ENCODE measurements at places on chromosomes 5 and 9.

- no peak for DNase-seq
These were observed 143.4 kb downstream of the CDH12 start for GRCh38 chr5:22709743-22710142.

GRCh38 chr9:109206670-109207069, 39.6 kb upstream of the FRRS1L start:
- DNase-seq = no peak

- no peak for DNase-seq
These were observed 53.6 kb upstream of the HTR1A start for GRCh38 chr5:64015824-64016223.

- DNase-seq = no peak
These were observed 1.4 kb downstream of the KIF20A start for GRCh38 chr5:138180183-138180782.

- no peak for DNase-seq
These were observed 153.5 kb upstream of the SH3GL2 start for GRCh38 chr9:17425384-17425783.

- DNase-seq = no peak
These were observed 410.1 kb downstream of the CDH18 start for GRCh38 chr5:19577882-19578281.

- no peak for DNase-seq
These were observed 61.9 kb downstream of the NSD1 start for GRCh38 chr5:177195307-177195952.

GRCh38 chr9:29297592-29297991, 1724.3 kb upstream of the C9orf72 start:
- no peak for DNase-seq

- DNase-seq = no peak
These were observed 255.5 kb downstream of the PBX3 start for GRCh38 chr9:126002476-126003350.

DNA sequence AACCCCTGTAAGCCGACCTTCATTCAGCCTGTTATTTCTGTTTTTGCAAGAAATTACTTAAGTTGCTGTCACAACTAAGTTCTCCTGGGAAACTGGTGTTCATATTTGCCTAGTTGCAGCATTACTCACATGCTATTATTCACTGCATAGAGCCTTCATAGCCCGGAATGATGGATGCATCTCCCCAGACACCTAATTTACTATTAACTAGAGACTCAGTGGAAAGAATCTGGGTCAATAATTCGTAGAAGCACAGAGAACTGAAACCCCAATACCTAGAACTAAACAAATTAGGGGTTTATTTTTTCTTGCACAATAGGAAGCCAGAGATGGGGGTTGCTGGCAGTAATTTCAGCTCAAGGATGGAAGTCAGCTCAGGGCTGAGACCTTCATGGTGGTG, 45.7 kb upstream of the FAM170A start:
- no peak for DNase-seq

GRCh38 chr9:134055981-134056461, 11.8 kb downstream of the BRD3 start:
- DNase-seq = no peak

- no peak for DNase-seq
These were observed 38.8 kb downstream of the DNAJB5 start for GRCh38 chr9:35028341-35028740.

- DNase-seq = no peak
These were observed 464.5 kb upstream of the SMARCA2 start for GRCh38 chr9:1550636-1551035.

DNA sequence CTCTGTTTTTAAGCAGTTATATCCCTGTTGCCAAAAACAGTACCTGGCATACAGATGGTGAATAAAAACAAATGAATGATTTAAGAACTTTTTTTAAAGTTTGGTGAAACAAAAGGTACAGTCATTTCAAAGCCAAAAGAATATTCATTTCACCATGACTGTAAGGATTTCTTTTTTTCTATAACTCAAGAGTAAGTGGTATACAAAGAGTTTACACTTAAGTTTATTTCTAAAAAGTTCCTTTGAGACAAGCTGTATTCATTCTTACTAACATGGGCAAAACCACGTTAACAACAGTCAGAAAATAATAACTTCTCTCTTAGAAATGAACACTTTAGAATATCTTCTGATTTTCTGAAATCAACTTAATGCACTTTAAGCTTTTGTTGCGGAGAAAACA, 5.3 kb downstream of the TMEM161B start:
- no peak for DNase-seq

GRCh38 chr5:180330810-180331646, 22.1 kb downstream of the GFPT2 start:
- DNase-seq = no peak

- DNase-seq = no peak
These were observed 6.6 kb upstream of the PCSK1 start for GRCh38 chr5:96439477-96440184.

GRCh38 chr9:12813960-12814876, 39.4 kb downstream of the LURAP1L start:
- DNase-seq = no peak

- no peak for DNase-seq
These were observed 90.7 kb downstream of the NR3C1 start for GRCh38 chr5:143312822-143313221.

DNA sequence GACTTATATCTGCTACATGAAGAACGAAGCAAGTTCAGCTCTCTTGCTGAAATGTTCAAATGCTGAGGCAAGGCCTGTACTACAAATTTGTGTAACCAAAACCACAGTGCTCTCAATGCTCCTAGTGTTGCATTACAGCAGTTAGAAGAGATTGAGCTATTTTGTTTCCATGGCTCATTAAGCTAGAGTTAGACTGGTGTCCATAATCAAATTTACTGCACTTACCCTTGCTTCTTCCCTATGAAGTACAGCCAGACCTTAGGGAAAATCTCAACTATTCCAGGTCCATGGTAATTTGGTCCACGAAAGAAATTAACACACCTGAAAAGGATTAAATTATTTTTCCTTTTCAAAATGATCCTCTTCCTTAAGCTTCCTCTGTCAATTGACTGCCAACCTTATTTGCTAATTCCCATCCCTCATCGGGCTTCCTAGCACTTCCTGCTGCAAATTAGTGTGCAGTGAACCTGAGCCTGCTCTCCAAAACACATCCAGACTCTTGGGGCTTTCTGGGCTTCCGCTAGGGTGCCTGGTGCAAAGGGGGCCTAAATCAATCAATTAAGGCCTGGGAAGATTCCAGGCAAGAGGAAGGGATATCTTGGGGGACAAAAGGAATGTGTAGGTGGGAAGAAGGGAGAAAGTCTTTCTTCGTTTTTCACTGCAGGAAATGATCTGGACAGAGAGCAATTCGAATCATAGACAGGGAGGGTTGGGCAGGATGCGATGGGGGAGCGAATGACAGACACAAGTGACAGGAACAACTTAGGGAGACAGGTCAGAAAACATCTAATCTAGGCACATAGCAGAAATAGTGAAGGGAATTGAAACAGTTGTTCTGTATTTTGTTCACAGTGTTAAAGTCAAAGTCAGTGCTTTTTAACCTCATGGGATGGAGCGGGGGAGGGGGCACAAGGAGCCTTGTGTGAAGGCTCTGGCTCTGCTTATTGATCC, 542.4 kb downstream of the RAB3C start:
- no peak for DNase-seq

DNA sequence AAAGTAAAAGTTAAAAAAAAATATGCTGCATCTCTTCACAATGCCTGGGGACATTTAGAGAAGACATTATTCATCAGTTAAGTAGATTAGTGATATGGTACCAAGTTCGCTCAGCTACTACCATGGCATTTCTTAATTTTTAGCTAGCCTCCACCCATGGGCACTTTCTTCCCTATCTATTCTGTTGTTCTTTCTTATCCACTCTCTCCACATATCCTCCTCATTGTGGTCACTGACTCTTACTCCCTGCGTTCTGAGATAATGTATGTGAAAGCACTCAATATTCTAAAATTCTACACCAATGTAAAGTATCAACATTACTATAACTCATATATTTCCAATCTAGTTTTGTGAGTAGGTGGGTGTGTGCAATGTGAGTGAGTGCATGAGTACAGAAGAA, 609.7 kb upstream of the DAB2 start:
- no peak for DNase-seq

DNA sequence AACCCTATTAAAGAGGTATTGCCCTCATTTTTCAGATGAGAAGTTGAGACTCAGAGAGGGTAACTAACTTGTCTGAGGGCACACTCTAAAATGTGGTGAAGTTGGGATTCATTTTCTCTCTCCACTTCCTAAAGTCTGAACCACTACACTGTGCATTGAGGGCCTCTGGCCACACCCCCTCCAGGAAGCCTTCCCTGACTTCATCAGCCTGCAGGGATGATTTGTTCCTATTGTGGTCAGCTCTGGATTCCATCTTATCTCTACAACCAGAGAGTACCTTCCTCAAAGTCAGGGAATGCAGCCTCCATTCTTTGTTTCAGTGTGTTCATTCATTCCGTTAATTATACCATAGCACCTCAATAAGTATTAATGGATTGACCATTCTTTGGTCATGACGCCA, 356.0 kb upstream of the PANK3 start:
- DNase-seq = no peak

GRCh38 chr5:142459209-142459608, 134.4 kb upstream of the SPRY4 start:
- no peak for DNase-seq

- no peak for DNase-seq
These were observed 7.5 kb downstream of the GABRB2 start for GRCh38 chr5:161539016-161539415.

- DNase-seq = no peak
These were observed 107.9 kb upstream of the LARP1 start for GRCh38 chr5:154647114-154647760.

DNA sequence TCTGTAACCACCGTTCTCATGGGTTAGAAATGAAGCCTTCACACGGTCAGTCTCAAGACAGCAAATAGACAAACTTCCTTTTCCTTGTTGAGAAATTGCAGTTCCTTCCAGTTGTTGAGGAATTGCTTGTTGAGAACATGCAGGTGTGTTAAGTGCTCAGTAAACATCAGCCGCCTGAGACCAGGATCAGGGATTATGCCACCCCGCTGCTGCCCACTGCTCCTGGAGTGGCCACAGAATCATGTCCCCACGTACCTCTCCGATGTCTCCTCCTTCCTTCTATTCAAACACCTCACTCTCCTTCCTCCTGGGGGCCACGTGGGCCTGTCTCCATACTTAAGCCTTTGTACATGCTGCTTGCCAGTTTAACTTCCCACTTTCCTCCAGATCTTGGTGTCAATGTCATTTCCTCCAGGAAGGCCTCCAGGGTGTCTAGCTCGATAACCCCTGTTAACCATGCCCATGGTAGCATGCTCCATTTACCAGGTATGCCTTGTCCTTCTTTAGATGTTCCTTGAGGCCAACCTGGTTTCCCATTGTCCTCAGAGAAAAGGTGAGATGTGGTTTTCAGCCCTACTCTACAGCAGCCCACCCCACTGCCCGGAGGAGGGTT, 33.8 kb upstream of the RPL26L1 start:
- DNase-seq = no peak

DNA sequence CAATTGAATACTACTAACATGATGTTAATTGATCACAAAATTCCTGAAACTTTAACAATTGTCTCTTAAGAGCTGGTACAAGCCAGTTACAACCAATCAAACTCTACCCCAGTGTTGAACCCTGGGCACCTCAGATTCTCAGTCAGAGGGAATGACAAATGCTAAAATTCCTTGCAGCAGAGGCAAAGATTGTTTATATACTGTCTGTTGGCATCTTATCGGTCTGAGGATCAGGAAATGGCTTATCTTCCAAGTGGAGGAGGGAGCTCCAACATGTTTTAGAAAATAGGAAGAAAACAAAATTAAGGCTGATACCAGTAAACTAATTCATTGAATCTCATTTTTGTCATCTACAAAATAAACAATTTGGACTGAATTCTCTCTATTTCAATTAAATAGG, 527.8 kb upstream of the ZNF608 start:
- DNase-seq = no peak

- DNase-seq = no peak
These were observed 195.9 kb downstream of the RFK start for GRCh38 chr9:76198336-76198735.

DNA sequence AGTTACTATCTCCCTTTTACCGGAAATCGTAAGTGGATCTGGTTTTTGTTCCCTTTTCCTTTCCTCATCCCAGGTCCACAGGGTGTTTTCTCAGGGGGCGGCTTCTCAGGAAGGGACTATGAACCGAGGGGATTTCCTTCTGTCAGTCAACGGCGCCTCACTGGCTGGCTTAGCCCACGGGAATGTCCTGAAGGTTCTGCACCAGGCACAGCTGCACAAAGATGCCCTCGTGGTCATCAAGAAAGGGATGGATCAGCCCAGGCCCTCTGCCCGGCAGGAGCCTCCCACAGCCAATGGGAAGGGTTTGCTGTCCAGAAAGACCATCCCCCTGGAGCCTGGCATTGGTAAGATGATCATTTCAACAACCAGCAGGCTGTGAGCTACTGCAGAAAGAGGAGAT, 75.8 kb downstream of the GOLPH3 start:
- no peak for DNase-seq

DNA sequence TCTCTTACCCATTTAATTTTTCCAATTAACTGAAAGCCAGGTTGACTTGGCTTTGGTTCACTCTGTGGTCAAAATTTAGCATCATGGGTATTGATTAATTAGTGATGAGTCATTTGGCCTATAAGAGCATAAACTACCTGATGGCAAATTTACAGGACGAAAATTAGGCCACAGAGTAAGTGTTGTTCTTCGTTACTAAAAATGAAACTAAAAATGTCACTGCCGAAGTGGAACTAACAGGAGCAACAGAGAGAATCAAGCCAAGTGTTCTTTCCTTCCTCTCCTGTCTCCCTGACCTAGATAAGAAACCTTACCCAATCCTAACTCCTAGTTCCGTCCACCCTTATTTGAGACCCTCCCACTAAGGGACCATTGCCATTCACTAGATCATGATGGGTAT, 176.9 kb downstream of the RAB3C start:
- DNase-seq = no peak

GRCh38 chr5:103424026-103424425, 138.6 kb downstream of the NUDT12 start:
- no peak for DNase-seq

GRCh38 chr5:111645303-111645838, 111.6 kb downstream of the NREP start:
- DNase-seq = no peak

DNA sequence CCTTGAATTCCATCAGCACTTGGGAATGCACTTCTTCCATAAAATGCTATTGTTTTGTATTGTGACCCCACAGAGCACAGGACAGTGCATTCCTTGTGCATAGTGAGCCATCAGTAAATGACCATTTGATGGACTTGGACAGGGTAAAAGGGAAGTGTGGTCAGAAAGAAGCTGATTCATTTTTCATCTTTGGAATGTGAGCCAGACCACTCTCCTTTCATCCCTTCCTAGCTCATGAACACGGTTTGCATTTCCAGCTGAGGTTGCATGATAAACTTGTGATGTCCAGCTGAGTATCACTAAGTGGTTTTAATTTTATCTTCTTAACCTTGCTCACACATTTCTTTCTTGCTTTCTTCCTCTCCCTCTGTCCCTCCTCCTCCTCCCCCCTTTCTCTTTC, 101.3 kb downstream of the NUDT12 start:
- DNase-seq = no peak

All from activated CD4-positive, CD25-positive, alpha-beta regulatory T cell treated with anti-CD3 and anti-CD28 coated beads, Interleukin-2, amount 50 U/mL, for 16 hours (primary cell).